ENCODE measurements at places on chromosomes 3 and 15.

DNA sequence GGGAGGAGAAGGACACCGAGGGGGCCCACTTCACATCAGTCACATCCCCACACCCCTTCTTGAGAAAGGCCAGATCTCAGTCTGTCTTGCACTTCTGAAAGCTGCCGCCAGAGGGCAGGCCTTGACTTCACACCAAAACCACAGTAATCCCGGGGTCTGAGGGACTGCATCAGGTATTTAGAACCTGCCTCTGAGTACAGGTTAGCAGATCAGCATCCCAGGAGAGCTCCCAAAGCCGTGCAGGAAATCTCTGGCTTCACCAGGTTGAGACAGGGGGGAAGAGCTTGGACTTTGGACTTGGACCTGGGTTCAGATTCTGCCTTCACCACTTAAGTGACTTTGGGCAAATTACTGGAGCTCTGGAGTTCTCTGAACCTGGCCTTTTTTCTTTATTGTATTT lies 50.3 kb downstream of the LHFPL4 start:
- DNase-seq, result peak; percentile 83

DNA sequence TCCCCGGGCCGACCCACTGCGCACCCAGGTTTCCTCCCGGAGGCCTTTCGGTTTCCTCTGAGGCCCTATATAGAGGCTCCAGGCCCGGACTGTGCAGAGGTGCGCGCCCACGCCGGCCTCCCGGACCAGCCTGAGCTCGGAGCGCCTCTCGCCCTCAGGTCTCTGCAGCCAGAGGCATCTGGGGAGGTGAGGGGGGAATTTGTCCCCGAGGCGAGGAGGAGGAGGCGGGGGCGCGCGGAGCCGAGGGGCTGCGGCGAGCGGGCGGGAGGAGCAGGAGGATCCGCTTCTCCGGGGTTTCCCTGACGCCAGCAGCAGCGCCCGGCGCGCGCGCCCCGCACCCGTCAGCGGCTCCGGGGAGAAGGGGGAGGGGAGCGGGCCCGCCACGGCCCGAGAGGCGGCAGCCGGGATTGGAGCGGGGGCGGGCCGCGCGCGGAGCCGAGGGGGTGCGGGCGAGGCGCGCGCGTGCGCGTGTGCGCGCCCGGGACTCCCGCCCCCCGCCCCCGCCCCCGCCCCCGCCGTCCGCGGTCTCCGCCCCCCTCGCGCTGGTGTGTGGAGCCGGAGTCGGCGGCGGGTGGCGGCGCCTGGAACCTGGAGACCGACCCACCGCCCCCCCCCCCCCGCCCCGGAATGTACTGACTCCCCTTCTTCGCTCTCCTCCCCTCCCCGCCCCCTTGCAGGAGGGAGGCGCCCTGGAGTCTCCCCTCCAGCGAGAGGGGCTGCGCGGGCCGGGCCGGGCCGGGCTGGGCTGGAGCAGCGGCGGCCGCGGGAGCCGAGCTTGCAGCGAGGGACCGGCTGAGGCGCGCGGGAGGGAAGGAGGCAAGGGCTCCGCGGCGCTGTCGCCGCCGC lies at the start of gene NEO1:
NEO1 (plus strand) TSS at position 657 of the 846 bp plus-strand sequence. CDS start 213 bp downstream, outside the sequence.
- DNase-seq, result peak; percentile 77

DNA sequence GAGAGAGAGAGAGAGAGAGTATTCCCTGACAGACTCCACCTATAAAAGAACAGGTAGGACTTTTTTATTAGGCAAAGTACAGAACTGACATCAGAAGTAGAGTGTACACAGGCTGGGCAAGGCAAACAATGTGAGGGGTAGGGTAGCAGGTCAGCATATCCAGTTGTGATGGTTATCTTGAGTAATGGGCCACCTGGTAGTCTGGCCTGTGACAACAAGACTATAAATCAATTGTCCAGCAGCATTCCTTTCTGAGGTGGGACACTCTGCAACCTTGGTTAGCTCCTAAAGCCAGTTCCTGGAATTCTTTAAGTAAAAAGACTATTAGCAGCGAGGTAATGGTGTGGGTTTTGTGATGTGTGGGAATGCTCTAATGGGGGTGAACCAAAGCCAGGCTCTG lies 14.9 kb upstream of the TMCC1 start:
- DNase-seq, result peak; percentile 92

DNA sequence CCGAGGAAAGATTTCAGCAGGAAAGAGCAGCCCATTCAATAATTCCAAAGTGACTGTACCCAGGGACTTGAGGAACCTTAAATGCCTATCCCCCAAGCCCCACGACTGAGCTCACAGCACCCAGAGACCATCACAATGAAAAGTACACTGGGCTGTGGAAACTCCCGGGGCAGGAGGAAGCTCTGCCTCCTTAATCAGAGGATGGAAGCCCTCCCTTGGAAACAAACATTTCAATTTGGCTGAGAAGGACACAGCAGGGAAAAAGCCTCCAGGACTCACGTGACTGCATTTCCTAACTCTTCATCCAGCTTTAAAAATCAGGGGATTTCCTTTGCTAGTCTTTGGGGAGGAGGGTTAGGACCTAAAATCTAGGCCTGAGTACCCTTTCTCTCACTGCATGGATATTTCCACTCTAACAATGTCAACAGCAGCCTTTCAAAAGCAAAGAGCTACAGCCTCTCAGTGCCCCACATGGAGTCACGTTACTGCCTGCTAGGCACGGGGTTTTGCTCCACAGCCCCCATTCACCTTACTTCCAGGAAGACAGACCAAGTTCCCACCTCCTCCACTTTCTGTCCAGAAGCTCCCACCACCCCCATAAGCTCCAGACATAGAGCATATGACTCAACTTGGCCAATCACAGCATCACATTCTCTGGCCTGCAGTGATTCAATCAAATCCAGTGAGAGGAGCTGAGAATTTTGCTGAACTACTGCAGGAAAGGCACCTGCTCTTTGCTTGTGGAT lies 68.9 kb upstream of the WNT5A start:
- DNase-seq, result no peak

- no peak for DNase-seq
Measured at GRCh38 chr15:80504931-80505330, 100.7 kb downstream of the ARNT2 start.

DNA sequence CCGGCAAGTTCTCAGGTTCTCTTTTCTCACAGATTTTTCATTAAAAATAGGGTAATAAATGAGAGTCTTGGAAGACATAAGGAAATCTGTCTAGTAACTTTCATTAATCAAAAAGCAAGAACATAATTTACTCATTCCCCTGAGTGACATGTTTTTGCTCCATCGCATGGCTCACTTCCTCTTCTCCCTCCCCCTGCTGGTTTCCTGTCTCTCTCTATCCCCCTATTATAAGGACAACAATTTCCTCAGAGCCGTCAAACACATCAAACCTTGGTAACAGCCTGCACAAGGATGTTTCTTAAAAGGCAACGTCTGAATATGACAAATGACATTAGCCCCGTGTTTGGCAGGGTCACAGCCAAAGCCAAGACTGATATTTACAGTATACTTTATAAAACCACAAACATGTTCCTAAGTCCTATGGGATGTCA lies 1149.6 kb downstream of the IGSF11 start:
- no peak for DNase-seq

DNA sequence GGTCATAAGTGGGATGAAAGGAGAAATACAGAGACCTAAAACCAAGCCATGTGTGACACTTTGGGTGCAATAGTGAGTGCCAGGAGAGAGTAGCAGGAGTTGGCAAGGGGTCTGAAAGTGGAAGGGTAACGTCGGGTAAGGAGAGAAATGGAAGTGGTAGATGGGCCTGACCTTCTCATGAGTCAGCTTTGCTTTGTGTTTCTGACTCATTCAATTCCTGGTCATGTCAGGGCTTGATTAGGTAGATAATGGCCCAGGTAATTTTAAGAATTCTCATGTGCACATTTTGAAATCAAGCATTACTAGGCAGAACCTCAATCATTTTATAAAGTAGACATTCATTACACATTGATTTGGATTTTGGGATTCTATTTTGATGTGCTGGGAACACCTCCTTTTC lies 262.5 kb downstream of the SOX2 start:
- no peak for DNase-seq

- DNase-seq, result no peak
Measured at GRCh38 chr3:179336345-179336929, 11.1 kb upstream of the MFN1 start.
